NCI-H748 treated with DMSO at 0.1 percent for 48 hours (cell line): ENCODE measurements at places on chromosomes 1 and 21.
A peak's percentile ranks its signal among the peaks of the same experiment; 100 is the strongest.

DNA sequence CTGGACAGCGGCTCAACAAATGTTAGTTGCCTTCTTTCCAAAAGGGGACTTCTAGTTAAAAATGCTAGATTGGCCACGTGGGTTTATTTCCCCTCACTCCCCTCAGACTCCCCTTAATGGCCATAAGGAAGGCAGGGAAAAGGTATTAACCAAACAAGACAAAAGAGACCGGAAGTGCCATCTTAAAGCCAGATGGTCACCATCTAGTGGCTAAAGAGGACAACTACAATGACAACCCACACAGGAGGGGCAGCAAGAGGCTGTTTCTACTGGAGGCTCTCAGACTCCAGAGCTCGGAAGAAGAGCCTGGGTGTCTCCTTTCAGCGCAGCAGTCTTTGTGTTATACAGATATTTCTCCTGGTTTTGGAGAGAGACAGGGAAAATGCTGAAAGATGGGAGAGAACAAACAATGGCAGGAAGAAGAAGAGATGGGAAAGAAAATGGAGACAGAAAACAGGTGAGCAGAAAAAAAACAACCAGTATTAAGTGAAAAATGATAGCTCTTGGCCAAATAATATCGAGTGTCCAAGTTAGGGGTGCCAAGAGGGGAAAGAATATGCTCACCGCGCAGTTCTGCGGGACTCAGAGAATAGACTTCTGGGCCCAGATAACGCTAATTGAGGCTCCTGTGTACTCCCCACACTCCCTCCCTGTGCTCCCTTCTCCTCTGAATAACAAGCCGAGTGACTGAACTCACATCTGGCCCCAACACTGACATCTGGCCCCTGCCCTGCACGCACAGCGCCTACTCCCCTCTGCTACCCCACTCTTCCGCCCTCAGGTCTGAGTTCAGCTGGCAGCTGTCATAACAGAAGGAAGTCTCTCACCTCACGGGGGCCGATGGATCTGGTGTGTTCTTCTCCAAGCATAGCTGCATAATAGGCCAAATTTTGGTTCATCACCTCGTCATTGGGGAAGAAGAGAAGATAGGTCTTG lies 9.6 kb downstream of the P3H1 start:
- DNase-seq: peak; percentile 100

- no peak for DNase-seq
Observed at GRCh38 chr1:33654267-33654834, 181.9 kb downstream of the ZSCAN20 start.

DNA sequence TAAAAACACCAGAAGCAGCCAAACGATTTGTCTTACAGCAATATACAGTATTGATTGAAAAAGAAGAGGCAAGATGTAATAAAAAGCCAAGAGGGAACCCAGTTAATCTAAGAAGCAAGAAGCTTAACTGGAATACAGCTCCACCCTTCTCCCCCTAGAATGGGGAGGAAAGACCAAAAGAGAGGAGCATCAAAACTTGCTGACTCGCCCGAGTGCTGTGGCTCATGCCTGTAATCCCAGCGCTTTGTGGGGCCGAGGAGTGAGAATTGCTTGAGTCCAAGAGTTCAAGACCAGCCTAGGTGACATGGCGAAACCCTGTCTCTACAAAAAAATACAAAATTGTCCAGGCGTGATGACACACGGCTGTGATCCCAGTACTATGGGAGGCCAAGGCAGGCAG lies 32.2 kb downstream of the BRWD1 start:
- DNase-seq: no peak

DNA sequence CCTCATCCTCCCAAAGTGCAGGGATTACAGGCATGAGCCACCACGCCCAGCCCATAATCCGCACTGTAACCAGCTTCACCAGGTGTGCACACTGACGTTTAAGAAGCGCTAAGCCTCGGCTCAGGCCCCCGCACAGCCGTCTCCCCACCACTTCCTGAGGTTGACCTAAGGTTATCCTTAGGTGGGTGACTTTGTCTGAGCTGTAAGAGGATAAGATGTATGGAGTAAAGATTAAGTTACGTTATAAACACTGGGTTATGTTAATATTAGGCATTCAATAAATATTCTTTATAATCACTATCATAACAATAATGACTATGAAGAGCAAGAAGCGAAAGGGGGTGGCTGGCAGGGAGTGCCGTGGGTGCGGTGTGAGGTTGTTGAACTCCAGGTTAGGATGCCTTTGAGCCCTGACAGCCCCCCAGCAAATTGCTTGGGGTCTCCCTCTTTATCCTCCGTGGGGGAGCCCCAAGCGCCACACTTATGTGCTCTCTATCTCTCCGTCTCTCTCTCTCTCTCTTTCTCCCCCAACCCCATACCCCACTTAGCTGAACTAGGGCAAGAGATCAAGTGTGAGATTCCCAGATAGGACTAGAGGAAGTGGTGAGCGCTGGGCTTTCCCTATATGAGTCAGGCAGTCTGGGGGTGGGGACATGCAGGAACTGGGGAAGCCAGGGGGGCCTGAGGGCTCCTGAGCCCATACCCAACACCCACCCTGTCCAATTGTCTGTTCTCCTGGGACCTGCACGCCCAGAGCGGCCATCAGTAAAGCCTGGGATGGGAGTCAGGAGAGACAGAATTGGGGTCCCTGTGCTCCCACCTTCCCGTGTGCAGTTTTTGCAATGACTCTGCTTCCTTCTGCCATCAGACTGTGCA lies 7.6 kb downstream of the EFHD2 start:
- DNase-seq: no peak

DNA sequence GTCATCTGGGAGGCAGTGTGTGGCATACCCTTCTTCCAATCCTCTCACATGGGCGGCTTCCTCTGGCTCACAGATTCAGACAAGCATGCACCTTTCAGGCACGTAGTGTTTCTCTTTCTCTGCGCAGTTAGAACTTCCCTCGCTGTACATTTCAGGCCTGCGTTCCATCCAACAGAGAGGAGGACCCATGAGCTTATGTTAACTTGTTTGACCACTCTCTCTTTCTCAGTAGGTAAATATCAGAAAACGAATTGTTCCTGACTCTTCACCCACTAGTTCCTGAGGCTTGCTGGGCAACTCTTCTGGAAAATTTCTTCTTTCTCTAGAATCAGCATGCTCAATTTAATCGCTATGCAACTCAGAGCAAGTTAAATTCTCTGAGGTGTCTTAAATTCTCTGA lies 85.5 kb downstream of the DDX20 start:
- no peak for DNase-seq

GRCh38 chr1:67194209-67194863 lies 28.1 kb downstream of the IL23R start:
- no peak for DNase-seq

DNA sequence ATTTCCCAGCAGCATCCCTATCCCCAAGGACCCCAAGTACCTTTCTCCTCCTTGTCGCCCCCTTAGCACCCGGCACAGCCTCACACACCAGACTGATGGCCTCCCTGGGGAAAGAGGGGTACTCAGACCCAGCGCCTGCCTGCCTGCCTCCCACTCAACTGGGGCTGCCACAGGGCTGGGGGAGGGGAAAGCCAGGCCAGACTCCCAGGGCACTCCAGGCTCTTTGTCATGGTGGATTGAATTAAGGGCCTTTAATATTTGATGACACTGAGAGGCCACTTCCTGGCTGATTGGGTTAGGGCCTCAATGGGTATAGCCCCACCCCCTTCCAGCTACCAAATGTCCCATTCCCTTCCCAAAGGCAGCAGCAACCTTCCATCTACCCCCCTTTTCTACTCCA lies 1.8 kb downstream of the SHC1 start:
- DNase-seq: no peak

- no peak for DNase-seq
Observed at GRCh38 chr1:111998332-111998731, 8.9 kb upstream of the KCND3 start.

GRCh38 chr1:213985209-213986019 lies 2.4 kb upstream of the PROX1 start:
- DNase-seq: no peak

- peak; percentile 37 for DNase-seq
Observed at GRCh38 chr1:107430540-107431228, 289.8 kb downstream of the NTNG1 start.

DNA sequence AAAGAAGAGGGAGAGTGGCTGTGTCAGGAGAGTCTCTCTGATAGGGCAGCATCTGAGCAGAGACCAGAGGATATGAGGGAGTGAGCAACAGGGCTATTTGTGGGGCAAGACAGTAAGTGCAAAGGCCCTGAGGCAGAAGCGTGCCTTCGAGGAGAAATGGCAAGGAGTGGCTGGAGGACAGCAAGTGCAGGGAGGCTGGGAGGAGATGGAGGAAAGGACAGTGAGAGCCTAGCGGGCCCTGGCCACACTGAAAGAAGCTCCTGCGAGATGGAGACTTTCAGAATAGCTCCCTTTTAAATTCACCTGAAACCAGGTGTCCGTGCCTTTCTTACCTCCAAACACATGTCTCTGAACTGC lies 25.2 kb downstream of the EXOC8 start:
- DNase-seq: no peak

GRCh38 chr1:209673631-209674417 lies 1.4 kb upstream of the G0S2 start:
- no peak for DNase-seq

DNA sequence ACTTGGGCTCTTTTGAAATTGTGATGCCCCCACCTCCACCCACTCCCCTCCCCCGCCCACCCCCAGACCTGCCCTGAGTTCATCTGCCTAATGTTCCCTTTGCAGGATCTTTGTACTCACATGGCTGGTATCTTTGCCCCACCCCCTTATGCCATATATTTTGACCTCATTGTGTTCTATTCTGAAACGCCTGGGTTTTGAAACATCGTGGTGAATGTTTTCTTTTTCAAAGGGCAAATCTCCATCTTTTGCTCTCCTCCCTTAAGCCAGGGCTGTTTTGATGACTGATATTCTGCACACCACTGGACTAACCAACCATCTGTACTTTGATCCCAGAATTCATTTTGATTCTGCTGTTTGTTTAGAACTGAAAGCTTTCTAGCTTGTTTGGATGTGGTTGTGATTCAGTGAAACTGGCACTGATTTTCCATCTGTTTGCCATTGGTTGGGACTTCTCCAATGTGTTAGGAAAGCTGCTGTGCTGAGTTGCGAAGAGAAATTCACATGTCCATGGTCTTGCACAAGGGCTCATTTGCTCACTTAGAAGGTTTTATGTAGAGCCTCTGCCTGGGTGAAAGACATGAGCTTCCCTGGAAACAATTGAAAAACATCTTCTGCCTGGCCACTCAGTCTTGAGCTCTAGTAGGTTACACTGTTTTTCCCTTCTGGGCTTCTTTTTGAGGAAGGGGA lies 16.5 kb downstream of the SMAP2 start:
- DNase-seq: no peak

- no peak for DNase-seq
Observed at GRCh38 chr21:45443595-45444181, 38.7 kb downstream of the COL18A1 start.

GRCh38 chr21:17269760-17270159 lies 243.1 kb upstream of the CXADR start:
- no peak for DNase-seq

- no peak for DNase-seq
Observed at GRCh38 chr1:109659997-109660690, 4.2 kb downstream of the GSTM4 start.

DNA sequence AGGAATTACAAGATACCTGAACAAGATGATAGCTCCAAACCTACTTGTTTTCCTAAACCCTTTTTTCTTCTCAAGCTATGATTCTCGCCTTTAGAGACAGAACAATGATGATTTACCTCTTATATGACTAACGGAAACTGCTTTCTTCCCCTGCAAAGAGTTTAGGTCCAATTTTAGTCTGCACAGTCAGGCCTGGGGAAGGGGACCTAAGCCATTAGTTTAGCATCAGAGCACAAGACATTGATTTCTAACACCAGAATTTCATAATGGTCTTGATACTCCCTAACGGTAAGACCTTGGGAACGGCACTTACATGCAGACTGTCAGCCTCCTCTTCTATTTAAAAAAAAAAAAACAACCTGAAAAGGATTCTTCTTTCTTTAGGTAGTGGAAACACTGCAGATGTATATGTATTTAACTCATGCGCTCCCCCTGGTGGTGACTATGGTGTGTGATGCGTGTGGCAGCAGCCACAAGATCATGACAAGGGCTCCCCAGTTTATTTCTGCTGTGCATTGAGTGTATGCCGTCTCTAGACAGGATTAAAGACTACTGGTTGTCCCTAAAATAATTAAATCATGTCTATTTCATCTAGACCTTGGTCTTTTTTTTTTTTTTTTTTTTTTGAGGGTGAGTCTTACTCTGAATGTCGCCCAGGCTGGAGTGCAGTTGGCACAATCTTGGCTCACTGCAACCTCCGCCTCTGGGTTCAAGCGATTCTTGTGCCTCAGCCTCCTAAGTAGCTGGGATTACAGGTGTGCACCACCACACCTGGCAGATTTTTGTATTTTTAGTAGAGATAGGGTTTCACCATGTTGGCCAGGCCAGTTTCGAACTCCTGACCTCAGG lies 37.3 kb upstream of the TMEM222 start:
- peak; percentile 41 for DNase-seq

DNA sequence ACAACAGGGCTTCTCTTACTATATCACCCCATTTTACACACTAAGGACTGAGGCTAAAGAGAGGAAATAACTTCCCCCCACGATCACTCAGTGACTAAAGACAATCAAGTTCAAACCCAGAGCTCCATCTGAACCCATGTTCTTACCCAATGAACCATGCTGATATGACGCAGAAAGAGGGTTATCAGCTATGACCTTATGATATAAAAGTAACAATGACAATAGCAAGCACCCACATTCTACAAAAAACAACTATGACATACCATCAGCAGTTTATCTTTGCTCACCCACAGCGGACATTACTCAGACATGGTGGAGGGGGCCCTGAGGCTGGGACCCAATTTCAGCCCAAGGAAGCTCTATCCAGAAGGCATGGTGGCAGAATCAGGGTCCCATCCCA lies 75.7 kb downstream of the PTPN14 start:
- DNase-seq: no peak

- no peak for DNase-seq
Observed at GRCh38 chr1:183590244-183591191, at the start of gene NCF2. Gene NCF2, minus strand, starts transcription at chr1:183590459. Its CDS starts 130 bp downstream, at chr1:183590329.

GRCh38 chr1:115466433-115466832 lies 128.4 kb upstream of the NGF start:
- DNase-seq: no peak

DNA sequence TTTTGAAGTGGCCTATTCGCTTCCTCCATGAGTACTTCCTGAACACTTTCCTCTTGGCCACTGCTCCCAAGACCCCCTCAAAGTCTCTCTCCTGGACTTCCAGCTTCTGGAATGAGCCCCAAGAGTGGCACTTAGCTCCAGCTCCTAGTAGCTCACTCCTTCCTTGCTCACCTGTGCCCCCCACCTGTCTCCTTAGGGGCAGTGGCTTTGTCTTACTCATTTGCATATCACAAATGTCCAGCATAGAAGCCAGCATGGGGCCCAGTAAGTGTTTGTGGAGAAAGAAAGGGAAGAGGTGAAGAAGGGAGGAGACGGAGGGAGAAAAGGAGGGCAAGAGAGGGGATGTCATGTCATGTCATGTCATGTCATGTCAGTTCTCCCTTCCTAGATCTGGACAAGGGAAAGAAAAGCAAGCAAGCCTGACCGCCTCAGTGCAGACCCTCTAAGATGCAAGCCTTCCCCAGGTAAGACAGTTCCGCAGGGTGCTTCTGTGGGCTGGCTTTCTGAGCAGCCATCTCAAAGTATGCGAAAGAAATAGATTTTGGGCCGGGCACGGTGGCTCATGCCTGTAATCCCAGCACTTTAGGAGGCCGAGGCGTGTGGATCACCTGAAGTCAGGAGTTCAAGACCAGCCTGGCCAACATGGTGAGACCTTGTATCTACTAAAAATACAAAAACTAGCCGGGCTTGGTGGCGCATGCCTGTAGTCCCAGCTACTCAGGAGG lies 6.9 kb upstream of the MX1 start:
- no peak for DNase-seq

- DNase-seq: peak; percentile 50
Observed at GRCh38 chr1:21368515-21369289, 71.2 kb upstream of the NBPF3 start.

- DNase-seq: no peak
Observed at GRCh38 chr21:25328736-25329135, 278.5 kb downstream of the MRPL39 start.
